CD8-positive, alpha-beta T cell (primary cell): ENCODE measurements at places on chromosomes 1 and 21.

GRCh38 chr21:43859747-43860214 lies 5.2 kb upstream of the AGPAT3 start:
- no peak for DNase-seq

- no peak for DNase-seq
Observed at GRCh38 chr1:94819945-94820746, at the start of gene SLC44A3. SLC44A3 (plus strand) TSS chr1:94820357; CDS start chr1:94820452, 95 bp downstream.

DNA sequence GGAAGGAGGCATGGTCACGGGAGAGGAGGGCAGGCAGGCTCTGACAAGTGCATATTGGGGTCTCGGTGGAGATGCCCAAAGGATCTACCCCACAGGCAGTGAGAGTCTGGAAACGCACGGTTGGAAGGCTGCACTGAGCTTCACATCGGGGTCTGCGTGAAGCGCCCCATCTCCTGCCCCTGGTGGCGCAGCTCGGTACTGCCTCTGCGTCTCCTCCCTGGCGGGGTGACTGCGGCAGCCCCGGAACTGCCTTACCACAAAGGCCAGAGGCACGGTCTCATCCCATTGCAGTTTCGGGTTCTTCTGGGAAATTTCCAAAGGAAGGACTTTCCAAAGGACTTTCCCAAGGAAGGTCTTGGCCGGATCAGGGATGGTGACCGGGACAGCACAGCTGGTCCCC lies 69.2 kb upstream of the AJAP1 start:
- peak; percentile 56 for DNase-seq

GRCh38 chr21:45629046-45629981 lies 14.2 kb upstream of the PCBP3 start:
- DNase-seq = no peak

DNA sequence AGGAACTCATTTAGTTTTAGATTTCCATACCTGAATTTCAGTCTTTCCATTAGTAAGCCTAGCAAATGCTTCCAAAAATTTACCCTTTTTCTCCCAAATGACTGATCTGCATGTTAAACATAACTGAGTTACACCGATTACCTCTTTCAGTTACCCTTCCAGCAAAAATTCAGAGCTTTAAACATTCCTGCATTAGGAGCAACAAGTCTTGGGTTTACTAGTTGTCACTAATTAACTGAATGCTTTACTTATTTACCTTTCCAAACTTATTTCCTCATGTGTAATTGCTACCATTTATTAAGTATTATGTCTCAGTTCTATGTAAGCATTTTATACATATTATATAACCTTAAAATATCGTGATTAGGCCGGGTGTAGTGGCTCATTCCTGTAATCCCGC lies 3.1 kb downstream of the LAMTOR5 start:
- DNase-seq = no peak

DNA sequence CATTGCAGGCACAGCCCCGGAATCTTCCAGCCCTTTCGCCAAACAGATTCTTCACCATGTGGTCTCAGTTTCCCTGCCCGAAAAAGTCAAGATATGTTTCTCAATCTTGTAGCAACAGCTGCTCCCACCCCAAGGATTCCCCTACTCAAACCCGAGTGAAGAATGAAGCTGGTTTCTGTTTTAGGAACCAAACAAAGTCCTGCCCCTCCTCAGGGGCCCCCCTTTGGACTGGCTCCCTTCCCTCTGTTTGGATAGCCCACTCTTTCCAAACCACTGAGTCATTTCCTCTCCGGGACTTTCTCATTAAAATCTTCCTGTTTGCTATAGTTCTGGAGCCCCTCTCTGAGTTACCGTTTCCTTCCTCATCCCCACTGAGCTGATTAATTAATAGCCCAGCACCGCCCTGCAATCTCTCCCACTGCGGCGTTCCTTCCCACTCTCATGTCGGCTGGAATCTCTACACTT lies 100.9 kb downstream of the TSEN15 start:
- DNase-seq = no peak

DNA sequence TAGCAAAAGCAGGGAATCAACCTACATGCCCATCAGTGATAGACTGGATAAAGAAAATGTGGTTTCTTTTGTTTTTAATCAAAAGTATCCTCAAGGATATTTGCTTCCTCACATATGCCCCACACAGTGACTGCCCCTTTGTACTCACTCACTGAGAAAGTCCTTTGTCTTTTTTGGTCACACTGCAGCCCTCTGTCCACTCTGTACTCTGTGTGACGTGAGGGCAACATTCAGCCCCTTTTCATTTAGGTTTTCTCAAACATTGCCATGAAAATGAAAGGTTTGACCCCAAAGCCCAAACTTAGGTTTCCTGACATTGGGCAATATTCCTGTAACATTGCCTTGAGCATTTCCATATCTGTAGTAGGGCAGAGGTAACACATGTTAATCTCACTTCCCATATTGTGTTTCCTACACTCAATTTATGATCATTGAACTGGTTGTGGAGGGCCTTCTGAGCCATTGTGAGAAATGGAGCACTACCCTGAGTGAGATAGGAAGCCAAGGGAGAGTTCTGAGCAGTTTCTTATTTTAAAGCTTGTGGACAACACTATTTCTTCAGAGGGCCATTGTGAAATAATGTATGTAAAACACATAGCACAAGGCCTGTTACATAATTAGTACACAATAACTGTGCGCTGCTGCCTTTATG lies 501.9 kb upstream of the C1orf87 start:
- DNase-seq = no peak

DNA sequence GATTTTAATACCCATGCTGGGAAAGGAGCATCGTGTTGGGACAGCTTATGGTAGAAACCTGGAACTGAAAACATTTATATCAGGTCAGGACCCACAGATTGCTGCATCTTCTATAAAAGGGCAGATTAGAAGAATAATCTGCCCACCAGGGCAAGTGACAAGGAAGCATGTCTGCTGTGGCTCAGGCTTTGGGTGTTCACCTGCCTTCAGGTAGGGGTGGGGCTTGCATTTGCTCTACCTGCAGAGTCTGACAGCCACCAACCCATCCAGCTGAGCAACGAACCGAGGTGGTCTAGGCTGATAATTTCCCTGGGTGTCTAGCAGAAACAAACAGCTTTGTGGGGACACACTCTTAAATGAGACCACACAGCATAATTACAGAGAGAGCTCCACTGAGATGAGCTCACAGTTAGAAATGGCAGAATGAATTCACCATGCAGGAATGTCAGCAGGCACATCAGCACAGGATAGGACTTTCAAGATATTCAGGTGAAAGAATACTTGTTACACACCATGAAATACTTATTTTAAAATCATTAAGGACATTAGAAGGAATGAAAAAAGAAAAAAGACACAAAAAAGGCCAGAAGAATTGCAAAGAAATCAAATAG lies 36.1 kb upstream of the B3GALT5 start:
- DNase-seq = no peak

- no peak for DNase-seq
Observed at GRCh38 chr1:221016751-221017150, 137.5 kb downstream of the HLX start.

DNA sequence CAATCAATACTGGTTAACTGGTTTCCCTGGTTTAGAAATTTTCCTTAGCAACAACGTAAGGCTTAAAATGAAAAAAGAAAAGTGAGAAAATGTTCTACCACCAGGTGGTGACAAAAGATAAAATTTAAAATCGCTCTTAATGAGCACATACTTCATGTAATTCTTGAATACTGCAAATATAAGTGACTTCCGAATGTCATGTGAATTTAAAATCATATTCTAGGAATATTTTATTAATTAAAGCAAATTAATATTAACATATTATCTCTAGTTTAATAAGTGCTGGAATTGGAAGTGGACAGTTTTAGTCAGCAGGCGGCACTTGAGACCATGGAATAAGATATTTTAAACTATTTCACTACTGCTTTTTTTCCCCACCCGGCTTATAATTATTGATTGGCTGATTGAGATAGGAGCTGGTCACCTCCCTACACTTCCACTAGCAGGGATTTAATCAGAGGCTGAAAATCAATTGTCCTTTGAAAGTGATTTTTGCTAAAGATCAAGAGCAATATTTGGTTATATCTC lies 5.0 kb upstream of the ADAMTS1 start:
- peak; percentile 38 for DNase-seq

DNA sequence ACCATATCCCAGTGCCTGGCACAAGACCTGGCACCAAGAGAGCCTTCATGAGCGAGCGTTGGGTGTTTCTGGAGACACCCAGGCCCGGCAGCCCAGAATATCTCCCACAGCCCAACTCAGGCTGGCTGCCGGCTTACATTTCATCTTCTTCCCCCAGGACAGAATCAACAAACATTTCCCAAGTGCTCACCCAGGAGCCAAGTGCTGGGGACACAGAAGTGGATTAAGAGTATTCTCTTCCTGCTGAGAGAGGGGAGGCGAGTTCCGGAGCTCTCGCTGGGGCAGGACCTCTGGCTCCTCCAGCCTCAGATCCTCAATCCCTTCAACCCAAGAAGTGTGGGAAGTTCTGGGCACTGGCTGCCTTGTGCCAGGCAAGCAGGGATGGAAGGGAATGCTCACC lies 23.6 kb downstream of the IFFO2 start:
- DNase-seq = no peak

GRCh38 chr1:183512450-183512849 lies 40.2 kb downstream of the SMG7 start:
- no peak for DNase-seq

- no peak for DNase-seq
Observed at GRCh38 chr1:217027403-217028080, 304.3 kb upstream of the ESRRG start.

DNA sequence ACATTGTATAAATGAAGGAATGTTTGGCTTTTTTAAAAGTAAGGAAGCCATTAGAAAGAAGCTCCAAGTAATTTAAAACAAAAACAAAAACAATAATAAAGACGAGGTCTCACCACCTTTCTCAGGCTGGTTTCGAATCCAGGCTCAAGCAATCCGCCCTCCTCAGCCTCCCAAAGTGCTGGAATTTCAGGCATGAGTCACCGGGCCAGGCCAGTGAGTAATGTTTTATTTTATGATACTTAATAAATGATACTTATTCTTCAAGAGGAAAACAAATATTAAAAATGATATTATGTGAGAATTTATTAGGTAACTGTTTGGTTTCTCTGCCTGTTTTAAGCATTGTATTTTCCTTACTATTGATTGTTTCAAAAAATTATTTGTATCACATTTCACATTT lies 201.4 kb upstream of the BRINP3 start:
- no peak for DNase-seq

GRCh38 chr1:156760092-156760795 lies 7.1 kb upstream of the PRCC start:
- DNase-seq = no peak

GRCh38 chr1:116508984-116509980 lies 61.5 kb downstream of the CD58 start:
- DNase-seq = no peak

GRCh38 chr1:119651641-119652040 lies 3.6 kb upstream of the ZNF697 start:
- no peak for DNase-seq

DNA sequence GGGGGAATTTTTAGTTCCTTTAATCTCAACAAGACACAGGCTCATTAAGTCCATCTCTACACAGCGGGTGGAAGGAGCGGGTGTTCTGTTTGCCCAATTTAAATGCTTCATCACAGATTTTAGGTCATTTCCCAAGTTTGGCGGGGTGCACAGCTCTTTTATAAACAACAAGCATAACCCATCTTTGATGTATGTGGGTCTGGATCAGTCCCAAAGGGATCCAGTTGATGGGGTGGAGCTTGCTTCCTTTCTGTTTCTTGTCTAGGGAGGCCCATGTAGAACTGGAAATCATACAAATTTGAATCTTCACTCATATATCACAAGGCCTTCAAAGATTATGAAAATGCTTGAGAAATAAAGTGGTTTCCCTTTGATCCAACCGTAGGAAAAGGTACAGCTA lies 140.5 kb upstream of the C8B start:
- no peak for DNase-seq

GRCh38 chr1:181050922-181051321 lies 17.1 kb downstream of the MR1 start:
- no peak for DNase-seq

GRCh38 chr1:63740432-63740831 lies 33.4 kb upstream of the ROR1 start:
- no peak for DNase-seq

- DNase-seq = no peak
Observed at GRCh38 chr1:151593730-151594129, 18.1 kb upstream of the SNX27 start.

GRCh38 chr1:89973471-89974127 lies 21.3 kb upstream of the ZNF326 start:
- DNase-seq = no peak

- no peak for DNase-seq
Observed at GRCh38 chr1:205994346-205994745, 8.8 kb downstream of the RAB7B start.

DNA sequence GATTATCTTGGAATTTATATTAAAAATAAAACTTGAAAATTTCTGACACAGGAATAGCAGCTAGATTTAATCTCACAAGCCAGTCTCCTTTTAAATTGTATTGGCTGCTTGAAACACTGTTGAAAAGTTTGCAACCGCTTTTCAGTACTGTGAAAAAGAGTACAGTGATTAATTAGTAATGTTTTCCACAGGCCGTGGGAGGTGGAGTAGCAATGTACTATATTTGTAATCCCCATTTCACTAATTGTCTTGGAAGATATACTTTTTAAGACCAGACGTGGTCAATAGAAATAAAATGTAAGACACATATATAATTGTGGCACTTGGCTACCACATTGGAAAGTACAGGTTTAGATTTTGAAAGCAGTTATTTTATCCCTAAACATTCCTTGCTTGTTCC lies 40.8 kb upstream of the MYOCOS start:
- DNase-seq = no peak

DNA sequence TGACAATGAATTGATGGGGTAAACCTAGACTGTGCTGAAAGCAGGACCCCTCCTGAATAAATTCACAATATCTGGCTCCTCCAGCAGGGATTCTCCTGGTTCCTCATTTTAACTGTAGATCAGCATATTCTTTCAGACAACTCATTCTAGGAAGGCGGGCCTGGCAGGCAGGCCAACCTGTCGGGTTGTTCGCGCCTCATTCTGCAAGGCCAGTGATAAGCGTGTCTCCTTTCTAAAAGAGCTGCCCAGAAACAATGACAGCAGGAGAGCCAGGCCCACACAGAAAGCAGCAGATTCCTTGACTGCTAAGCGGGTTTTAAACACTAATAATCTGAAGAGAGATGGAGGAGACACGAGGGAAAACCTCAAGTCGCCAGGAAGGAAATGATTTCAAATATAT lies 70.0 kb downstream of the NTPCR start:
- no peak for DNase-seq

DNA sequence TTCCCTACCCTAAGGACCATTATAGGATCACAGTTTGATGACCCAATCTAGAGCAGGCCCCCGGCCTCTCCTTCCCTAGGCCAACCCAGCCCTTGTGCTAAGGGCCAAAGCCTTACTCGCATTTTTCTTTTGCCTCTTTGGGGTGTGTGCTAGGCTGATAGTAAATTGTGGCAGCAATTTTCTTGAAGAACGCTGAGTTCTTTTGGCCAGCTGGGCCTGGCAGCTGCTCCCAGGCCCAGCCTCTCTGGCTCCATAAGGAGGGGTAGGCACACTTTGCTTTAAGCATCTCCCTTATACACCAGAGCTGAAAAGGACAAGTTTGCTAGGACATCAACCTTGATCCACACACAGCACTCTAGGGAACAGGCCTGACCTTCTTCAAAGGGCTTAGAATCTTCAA lies 4.2 kb downstream of the OLFML2B start:
- DNase-seq = no peak
